Cardiac septum (tissue), 1 donor: ENCODE measurements at places on chromosomes 4 and X.

DNA sequence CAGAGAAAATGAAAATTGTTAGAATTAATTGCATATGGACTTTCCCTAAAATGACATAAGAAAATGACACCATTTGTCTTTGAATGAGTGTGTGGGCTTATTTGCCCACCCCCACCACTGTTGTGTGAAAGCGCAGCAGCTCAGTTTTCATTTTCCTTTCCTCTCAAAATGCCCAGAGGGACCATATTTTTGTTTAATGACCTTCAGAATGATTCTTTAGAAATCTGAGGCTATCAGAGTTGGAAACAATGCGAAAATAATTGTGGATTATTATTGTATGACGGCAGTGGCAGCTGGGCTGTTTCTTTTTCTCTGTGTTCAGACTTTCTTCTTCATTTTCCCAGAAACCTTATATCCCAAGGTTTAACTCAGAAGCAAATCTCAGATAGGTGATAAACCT is 44.6 kb upstream of the TEX13A start:
- DNase-seq = no peak

GRCh38 chr4:41065434-41066006 is 148.8 kb downstream of the APBB2 start:
- no peak for DNase-seq

DNA sequence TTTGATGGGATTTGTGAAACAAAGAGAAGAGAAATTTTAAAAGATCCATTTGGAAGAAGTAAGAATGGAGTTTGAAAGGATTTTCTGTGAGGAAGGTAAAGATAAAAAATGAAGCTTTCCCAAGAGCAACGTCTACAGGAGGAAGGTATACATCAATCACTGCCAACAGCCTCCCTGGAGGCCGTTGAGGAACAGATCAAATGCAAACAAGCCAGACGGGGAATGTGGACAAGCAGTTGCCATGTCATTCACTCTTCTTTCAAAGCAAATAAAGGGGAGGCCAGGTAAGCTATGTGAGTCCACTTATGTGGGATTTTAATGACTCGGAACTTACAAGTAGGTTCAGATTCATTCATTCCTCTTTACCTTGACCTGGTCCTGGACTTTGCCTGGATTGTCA is 1020.5 kb upstream of the AGA start:
- DNase-seq = no peak

DNA sequence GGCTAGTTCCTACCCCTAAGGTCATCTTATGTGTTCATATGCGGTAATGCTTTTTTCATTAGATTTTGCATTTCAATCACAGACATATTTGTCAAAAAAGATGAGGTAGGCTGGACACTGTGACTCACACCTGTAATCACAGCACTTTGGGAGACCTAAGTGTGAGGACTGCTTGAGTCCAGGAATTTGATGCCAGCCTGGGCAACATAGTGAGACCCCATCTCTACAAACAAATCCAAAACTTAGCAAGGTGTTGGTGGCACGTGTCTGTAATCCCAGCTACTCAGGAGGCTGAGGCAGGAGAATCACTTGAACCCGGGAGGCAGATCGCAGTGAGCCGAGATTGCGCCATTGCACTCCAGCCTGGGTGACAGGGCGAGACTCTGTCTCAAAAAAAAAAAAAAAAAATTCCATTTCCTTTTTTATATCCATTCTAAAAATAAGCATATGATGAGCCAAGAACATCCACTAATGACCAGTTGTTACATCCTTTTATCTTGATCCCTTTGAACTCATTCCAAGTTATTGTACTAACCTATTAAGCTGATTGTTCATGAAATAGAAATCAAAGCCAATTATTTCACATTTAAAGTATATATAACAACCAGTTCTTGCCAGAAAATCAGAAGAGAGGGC is 23.4 kb downstream of the PGAM4 start:
- no peak for DNase-seq

DNA sequence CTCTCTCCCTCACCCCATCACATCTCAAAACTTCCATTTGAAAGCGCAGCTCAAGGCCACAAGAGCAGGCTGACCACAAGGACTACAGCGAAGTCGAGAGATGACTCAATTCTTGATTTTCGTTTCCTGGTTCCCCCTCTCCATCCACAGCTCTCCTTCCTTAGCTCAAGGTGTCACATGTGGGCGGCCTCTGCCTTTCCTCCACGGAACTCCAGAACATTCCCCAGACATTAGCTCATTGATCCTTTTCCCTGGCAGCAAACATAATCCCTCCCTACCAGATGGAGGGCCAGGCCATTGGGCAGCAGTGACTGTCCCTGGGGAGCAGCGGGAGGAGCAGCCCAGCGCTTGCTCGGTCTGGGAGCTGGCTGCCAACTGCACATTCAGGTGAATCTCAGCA is 56.3 kb downstream of the CCDC149 start:
- no peak for DNase-seq

DNA sequence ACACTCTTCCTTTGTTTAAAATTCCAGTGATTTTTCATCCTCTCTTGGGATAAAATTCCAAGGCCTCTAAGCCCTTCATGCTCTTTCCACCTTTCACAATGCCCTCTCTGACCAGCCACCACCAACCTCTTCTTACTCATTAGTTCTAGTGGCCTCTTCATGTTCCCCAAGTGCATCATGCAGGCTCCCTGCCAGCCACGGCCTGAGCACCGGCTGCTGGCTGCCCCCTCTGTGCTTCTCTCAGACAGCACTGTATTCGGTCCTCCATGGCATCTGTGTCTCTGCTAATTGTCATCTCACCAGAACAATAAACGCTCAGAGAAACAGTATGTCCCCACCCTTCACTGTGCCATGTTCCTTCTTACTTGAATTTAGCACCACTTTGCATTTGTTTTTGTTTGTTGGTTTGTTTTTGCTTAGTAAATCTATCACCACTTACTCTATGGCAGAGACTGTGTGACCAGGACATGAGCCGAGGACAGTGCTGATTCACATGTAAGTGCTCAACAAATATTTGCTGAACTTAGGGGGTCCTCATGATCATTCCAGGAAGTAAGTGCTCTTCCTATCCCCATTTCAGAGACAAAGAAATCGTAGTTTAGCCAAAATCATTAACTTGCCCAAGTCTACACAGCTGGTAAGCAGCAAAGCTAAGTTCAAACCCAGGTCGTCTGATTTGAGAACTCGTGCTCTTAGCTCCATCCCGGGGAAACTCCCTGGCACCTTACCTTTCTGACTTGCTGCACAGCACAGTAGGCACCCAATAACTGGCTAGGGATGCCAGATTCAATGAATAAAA is 77.1 kb upstream of the UCP1 start:
- DNase-seq = peak; percentile 81

DNA sequence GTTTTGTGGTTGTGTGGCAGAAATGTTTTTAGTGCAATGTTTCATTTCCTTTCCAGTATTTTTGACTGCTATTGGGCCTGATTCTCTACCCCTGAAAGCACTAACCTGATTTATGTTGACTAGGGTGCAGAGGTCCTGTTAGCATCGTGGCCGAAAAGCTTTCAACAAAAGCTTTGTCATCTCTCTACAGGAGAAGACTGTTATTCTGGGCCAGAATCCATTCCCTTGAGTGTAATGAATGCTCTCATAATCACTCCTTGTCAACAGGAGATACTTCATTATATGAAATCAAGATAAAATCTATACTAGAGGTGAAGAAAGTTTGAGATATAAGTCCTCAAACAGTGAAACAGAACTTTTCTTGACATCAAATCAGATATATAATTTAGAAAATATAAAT is 195.5 kb downstream of the ZNF330 start:
- DNase-seq = no peak

DNA sequence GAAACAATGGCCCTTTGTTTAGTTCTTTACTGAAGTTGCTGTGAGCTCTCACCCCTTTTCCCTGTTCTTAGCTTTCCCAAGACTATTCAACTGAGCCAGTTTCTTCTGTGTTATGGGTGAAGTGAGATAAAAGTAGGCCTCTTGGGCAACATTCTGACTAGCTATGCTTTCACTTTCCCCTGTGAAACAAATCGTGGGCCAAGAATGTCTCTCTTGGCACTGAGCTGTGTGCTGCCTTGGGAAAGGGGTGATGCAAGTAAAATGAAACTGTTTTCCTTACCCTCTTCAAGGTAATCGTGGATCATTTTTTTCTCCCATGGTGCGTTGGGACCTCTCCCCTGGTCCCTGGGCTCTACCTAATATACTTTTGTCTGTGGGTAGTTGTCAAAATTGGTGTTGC is 653.9 kb upstream of the MAGEB2 start:
- no peak for DNase-seq

GRCh38 chrX:50677789-50678188 is 136.2 kb downstream of the SHROOM4 start:
- no peak for DNase-seq

GRCh38 chrX:12970691-12971202 is 4.2 kb upstream of the TMSB4X start:
- DNase-seq = no peak

GRCh38 chrX:134388161-134389109 is 71.5 kb upstream of the HPRT1 start:
- no peak for DNase-seq

DNA sequence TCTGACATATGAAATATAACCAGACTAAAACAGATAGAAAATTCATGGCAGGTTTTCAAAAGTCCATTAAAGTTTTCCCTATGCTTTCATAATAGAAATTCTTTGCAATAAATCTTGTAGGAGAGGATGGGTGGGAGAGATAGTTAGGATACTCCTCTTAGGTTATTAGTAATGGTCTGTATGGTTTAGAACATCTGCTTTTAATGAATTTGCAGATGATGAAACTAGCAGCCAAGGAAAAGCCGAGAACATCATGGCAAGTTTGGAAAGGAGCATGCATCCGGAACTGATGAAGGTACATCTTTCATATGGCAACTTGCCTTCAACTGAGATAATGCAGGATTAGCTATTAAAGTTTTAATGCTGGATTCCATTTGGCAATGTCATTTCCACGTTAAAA is 70.7 kb downstream of the DOCK11 start:
- DNase-seq = no peak

DNA sequence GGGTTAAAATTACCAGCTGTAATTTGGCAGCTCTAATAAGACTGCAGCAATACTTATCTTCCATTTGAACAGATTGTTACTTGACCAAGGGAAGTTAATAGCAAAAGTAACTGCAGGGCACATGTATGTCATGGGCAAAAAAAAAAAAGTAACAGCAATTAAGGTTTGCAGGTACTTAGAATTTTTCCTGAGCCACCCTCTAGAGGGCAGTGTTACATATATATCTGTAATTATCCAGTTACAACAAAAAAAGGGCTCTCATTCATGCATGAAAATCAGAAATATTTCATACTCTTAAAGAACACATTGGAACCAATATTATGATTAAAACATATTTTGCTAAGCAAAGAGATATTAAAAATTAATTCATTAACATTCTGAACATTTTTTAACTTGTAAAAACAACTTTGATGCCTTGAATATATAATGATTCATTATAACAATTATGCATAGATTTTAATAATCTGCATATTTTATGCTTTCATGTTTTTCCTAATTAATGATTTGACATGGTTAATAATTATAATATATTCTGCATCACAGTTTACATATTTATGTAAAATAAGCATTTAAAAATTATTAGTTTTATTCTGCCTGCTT is 25.1 kb downstream of the XIAP start:
- no peak for DNase-seq

- DNase-seq = no peak
Observed at GRCh38 chr4:72429397-72429889, 139.6 kb downstream of the ADAMTS3 start.

GRCh38 chr4:94995684-94996394 is 238.1 kb downstream of the BMPR1B start:
- no peak for DNase-seq

GRCh38 chrX:30504309-30504708 is 73.3 kb downstream of the TASL start:
- no peak for DNase-seq

DNA sequence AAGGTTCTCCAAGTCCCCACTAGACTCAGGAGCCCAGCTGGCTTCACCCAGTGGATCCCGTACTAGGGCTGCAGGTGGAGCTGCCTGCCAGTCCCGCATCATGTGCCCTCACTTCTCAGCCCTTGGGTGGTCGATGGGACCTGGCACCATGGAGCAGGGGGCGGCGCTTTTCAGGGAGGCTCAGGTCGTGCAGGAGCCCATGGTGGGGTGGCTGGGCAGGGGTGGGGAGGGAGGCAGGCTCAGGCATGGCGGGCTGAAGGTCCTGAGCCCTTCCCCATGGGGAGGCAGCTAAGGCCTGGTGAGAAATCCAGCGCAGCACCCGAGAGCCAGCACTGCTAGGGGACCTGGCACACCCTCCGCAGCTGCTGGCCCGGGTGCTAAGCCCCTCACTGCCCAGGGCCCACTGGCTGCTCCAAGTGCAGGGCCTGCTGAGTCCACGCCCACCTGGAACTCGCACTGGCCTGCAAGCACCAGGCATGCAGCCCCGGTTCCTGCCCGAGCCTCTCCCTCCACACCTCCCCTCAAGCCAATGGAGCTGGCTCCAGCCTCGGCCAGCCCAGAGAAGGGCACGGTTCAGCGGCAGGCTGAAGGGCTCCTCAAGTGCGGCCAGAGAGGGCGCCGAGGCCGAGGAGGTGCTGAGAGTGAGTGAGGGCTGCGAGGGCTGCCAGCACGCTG is 72.7 kb upstream of the SLIT2 start:
- no peak for DNase-seq

DNA sequence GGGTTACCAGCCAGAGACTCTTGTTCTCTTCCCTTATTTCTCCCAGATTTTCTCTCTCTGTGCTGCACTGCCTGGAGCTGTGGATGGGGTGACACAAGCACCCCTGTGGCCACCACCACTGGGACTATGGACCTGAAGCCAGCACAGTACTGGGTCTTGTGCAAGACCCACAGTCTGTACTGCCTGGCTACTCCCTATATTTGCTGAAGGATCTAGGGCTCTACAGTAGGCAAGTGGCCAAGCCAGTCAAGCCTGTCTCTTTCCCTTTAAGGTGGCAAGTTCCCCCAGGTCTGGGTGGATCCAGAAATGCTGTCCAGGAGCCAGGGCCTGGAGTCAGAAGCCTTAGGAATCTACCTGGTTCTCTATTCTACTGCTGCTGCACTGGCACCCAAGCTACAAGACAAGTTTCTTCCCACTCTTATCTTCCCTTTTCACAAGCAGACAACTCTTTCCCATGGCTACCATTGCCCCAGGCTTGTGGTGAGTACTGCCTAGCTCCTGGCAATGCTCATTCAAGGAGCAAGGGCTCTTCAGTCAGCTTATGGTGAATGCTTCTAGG is 28.4 kb upstream of the CT47A1 start:
- DNase-seq = no peak

GRCh38 chr4:152374153-152374552 is 161.7 kb downstream of the FBXW7 start:
- DNase-seq = no peak

DNA sequence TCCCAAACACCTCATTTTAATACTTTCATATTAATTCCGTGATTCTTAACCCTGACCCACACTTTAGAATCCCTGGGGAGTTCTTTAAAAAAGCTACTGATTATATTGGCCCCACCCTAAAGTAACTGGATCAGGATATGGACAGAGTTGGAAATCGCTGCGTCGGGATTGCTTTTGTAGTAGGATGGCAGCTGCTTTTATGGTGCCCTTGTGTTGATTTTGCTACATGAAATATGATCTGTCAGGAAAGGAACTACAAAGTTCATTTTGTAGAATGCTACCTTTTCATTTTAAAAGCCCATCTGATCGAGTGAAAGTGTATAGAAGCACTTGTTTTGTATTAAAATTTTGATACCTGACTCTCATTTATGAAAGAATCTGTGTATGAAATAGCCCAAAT is 43.6 kb downstream of the TMEM131L start:
- no peak for DNase-seq

GRCh38 chr4:9927341-9928007 is 93.8 kb downstream of the SLC2A9 start:
- DNase-seq = no peak

- no peak for DNase-seq
Observed at GRCh38 chrX:104972737-104973136, 247.8 kb downstream of the TEX13A start.

- no peak for DNase-seq
Observed at GRCh38 chr4:106369456-106370060, 980 bp upstream of the GIMD1 start.
